ENCODE measurements at places on chromosomes 11 and 22.

GRCh38 chr11:65366340-65366773 is 11.8 kb downstream of the TIGD3 start:
- DNase-seq, result no peak

DNA sequence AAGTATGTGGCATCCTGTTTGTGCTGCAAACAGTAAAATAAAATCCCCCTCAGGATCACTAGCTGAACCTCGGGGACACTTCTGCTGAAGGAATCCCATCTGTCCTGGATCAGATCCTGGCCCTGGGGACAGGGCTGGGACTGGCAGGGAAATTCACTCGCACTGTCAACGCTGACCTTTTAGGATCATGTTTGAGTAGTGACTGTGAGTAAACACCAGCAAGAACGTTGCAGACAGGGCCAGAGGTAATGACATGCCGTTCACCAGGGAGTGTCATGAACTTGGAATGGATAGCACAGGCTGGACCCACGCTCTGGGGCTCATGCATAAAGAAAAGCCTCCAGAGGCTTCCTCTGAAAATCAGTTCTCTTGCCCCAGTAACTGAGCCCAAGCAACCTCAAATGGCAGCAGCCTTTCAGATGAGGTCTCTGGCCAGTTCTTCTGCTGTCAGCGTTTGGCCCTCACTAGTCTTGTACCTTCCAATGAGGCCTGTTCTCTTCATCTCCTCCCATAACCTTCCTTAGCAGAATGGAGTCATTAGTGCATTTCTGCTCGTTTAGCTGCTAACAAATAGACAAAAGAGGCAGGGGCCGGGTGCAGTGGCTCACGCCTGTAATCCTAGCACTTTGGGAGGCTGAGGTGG is 51.0 kb upstream of the BARX2 start:
- DNase-seq, result no peak

DNA sequence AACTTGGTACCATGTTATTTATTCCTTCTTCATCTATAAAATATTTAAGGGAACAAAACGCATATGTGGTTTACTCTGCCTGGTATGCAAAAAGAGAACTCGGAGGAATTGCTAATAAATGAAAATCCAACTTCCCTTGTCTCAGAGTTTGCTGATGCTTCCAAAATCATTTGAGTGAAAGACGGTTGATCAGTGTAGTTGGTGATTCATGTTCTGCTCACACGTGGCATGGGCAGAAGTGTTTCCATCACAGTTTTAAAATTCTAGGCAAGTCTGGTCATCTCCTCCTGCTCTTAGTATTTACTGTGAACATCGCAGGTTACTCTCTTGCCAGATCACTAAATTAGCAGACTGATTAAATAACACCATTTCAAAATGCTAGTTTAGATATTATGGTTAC is 11.9 kb upstream of the PARVB start:
- DNase-seq, result no peak

DNA sequence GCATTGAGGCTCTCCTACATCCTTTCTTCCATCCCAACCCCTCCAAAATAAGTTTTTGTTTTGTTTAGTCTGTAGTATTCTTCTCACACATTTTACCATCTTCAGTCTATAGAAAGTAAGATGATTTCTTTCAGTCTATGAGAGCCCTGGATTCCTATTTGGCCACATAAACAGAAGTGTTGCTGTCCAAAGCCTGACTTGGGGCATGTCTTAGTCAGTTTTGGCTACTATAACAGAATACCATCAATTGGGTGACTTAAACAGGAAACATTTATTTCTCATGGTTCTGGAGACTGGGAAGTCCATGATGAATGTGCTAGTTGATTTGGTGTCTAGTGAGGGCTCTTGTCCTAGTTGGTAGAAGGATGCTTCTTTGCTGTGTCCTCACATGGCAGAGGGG is 146.8 kb upstream of the DDI1 start:
- DNase-seq, result no peak

DNA sequence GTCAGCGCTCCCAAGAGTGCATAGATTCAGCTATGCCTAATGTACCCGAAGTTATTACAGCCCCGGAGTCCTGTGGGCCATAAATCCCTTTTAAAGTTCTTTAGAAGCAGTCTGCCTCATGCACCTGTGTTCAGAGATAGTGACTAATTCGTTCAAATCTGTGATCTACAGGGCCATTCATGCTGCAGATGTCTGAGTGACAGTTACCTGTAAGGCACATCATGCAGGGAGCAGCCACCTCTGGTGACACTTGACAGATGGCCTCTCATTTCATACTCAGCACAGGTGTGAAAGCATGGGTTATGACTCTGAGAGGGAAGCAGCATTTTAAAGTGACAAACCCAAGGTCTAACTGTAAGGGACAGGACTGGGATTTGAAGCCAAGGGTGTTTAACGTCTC is 2.4 kb upstream of the E2F8 start:
- DNase-seq, result no peak

DNA sequence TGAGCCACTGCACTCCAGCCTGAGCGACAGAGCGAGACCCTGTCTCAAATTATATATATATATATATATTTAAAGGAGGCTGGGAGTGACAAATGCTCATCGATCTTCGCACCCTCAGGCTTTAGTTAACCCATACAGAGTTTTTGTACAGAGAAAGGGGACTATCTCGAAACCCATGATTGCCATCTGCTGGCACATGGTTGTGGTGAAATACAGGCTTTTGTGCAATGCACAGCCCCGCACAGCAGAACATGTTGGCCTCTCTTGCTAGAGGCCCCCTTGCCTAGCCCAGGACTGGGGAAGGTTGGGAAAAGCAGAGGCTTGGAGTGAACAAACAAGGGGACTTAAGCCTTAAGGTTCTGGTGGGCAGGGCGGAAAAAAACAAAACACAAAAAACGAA is 3.6 kb downstream of the MYBPC3 start:
- no peak for DNase-seq

- DNase-seq, result no peak
Measured at GRCh38 chr11:94066901-94067429, 45.8 kb downstream of the HEPHL1 start.

- DNase-seq, result no peak
Measured at GRCh38 chr11:94574193-94574961, 7.2 kb downstream of the PIWIL4 start.

DNA sequence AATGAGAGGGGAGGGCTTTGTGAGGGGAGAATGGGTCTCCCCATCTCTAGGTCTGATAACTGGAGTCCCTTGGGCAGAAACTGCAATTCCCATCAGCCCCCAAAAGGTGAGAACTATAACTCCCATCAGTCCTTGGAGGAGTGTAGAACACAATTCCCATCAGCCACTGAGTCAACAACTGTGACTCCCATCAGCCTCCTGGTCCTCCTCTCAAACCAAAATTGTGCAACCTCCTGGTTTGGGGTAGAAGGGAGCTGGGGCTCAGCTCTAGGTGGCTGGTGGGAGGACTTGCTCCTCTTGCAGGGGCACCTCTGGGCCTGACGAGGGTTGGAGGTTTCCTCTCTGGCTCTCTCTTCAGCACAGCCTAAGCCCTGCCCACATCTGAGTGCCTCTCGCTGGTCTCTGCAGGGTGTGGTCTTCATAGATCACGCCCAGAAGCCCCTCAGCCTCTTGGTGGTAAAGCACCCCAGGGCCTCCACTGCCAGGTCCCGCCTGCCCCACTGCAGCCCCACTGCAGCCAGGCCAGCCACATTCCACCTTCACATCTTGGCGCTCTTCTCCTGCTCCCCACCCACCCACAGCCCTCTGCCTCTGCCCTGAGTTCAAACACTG is 18.5 kb downstream of the SLC22A12 start:
- no peak for DNase-seq

- no peak for DNase-seq
Measured at GRCh38 chr11:8566613-8567210, 27.3 kb downstream of the STK33 start.

GRCh38 chr22:45814198-45814597 is 142.6 kb downstream of the ATXN10 start:
- no peak for DNase-seq

DNA sequence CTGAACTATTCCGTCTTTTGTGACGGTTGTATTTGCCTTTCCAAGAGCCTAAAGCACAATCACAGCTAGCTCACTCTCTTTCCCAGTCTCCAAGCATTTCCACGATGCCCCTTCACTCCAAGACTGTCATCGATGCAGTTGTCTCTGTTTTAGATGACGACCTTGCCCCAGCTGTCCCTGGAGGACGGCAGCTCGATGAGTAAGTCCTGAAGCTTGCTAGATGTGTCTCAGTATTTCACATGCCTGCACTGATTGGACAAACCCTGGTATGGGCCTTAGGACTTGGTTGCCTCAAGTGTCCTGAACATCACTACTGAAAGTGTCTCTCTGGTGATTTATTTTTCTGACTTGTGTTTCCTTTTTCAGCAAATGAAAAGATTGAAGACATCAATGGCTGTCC is 129.9 kb downstream of the NAV2 start:
- DNase-seq, result no peak
